ENCODE measurements at places on chromosomes 16 and 17. TPM values are rescaled to one million over a fixed set of nuclear protein-coding genes. Genes with fewer than 3 reads are reported as not detected.

DNA sequence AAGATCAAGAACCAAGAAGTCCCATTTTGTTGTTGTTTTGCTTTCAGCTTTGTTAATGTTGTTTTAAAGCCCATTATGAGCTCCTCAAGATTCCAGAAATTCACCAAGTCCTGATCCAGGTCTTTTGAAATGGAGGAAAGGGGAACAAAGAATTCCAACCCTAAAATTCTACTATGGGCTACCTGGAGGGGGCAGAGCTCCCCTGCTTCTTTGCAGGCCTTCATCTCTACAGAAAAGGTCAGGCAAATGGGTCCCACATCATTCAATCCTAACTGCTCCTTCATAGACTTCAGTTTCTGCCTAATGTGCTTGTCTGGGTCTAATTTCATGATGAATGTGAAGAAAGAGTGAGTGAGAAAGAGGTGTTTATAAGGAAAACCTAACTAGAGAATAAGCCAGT, 375.5 kb downstream of the TOX3 start:
- no peak for DNase-seq

UNC13D gene
- total RNA-seq: 138 TPM

DNA sequence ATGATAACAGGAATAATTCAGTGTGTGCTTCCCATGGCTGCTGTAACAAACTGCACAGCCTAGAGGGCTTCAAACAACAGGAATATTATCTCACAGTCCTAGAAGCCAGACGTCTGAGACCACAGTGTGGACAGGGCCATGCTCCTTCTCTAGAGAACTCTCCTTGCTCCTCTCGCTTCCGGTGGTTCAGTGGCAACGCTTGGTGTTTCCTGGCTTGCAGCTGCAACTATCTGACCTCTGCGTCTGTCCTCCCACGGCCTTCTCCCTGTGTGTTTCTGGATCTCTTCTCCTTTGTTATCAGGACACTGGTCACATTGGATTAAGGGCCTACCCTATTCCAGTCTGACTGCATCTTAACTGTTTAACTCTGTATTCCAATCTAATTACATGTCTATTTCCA, 414.3 kb downstream of the MAF start:
- no peak for DNase-seq

GRCh38 chr17:80870401-80870800, 121.2 kb upstream of the CHMP6 start:
- no peak for DNase-seq

CCL4 gene
- total RNA-seq: not detected

- DNase-seq: no peak
Observed at GRCh38 chr16:17519101-17519955, 48.6 kb upstream of the XYLT1 start.

DNA sequence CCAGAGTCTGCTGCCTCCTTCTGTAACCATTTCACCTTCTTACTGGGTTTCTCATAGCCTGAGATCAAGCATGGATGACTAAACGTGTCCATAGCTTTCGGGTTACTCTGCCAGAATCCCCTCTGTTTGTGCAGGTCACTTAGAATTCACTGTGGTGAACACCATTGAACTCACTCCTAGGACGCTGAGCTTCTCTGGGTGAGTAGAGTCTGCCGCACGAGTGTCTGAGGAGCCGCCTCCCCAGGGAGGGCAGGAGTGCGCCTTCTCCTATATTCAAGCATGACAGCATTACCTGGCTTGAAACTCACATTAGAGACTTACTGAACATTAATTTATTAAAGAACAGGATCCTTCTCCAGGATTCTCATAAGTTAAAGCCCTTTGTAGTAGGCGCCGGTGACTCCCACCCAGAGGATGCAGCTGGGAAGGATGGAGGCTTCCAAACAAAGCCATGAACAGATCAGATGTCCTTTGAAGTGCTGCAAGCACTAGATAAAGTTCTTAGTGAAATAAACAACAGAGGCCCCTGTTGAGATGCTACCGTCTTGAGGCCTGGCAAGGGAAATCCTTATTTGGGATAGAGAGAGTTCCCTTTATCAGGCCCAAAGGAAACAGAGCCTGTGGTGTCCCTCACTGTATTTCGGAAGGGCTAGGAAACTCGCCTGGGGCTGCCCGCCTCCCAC, 144.6 kb upstream of the PLCG2 start:
- DNase-seq: no peak

DNA sequence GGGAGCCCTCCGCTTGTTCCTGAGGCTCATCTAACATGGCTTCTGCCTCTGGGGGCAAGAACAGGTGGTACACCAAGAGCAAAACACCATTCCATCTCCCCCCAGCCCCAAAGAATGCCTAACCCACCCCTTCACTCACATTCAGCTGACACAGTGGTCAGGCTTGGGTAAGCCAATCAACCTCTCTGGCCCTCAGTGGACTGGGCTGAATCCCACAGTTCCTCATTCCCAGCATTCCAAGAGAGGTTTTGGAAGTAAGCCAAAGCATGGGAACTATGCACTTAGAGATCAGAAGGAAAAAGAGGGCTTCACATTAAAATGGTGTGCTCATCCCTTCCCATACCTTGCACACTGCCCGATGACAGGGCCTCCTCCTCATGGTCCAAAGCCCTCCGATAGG, 7.8 kb downstream of the PIGS start:
- peak; percentile 69 for DNase-seq

SDK2 gene
- 0.31 TPM for total RNA-seq

COPZ2 gene
- total RNA-seq: 24.1 TPM

Data from A172 (cell line).